ENCODE measurements at places on chromosomes 12 and 14. TPM values are rescaled to one million over a fixed set of nuclear protein-coding genes. Genes with fewer than 3 reads are reported as not detected.

- no peaks in the 10 kb centered on the region for H3K36me3 ChIP-seq
- no peak for DNase-seq
- H3K4me1 ChIP-seq = peaks cover 7% of the 10 kb centered on the region
- no peak overlapping the region for H3K4me3 ChIP-seq
- H3K27ac ChIP-seq = no peak overlapping the region
Observed at GRCh38 chr14:38789805-38790204, 313.2 kb downstream of the SEC23A start.

DNA sequence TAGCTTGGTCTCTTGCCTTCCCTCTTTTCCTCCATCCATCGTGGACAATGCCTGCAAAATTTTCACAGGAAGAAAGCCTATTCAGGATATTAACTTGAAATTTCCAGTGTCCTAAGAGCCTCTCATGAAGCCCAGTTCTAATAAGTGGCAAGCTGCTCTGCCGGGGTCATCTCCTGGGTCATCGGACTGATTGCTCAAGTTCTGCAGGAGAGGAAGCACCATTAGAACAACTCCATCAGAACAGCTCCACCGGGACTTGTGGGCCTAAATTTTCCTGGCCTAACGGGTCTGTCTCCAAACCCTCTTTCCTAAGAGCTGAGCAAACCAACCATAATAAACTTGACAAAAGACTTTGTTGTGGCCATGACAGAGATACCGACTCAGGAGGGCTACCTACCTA lies 13.9 kb downstream of the ERG28 start:
- H3K4me3 ChIP-seq = no peak overlapping the region
- H3K36me3 ChIP-seq = peaks cover 60% of the 10 kb centered on the region
- H3K27ac ChIP-seq = no peak overlapping the region
- no peak for DNase-seq
- peaks cover 17% of the 10 kb centered on the region for H3K4me1 ChIP-seq

DNA sequence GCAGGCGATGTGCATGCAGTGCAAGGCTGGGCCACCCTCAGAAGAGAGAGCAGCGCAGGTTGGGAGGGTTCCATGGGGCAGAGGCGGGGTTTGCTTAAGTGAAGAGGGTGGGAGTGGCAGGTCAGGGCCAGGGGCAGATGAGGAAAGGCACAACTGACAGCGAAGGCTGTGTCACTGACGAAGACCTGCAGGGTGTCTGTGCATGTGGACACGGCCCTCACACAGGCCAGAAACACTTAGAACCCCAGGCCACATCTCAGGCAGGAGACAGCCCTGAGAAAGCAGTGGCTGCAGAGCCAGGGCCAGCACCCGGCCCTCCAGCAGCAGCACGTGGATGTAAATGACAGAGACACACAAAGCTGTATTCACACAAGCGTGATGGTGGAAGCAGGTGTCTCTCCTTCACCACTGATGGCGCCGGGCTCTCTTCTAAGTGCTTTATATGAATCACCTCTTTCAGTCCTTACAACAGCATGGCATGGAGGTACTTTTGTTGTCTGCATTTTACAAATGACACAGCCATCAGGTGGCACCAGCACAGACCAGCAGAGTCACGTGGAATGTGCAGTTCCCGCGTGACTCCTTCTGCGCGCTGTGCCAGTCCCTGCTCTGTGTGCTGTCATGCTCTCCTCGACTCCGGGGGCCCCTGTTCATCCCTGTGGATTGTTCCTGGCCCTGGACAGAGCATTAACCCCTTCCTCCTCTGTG lies 54.6 kb downstream of the TSPAN11 start:
- no peaks in the 10 kb centered on the region for H3K36me3 ChIP-seq
- no peaks in the 10 kb centered on the region for H3K4me1 ChIP-seq
- no peak for DNase-seq
- no peak overlapping the region for H3K4me3 ChIP-seq

SPIC gene
- total RNA-seq = not detected

- no peak for DNase-seq
- H3K4me3 ChIP-seq = no peak overlapping the region
- peaks cover 43% of the 10 kb centered on the region for H3K36me3 ChIP-seq
- no peaks in the 10 kb centered on the region for H3K27me3 ChIP-seq
Observed at GRCh38 chr12:106883426-106883825, 72.3 kb upstream of the TMEM263 start.

- H3K27ac ChIP-seq = no peak overlapping the region
- no peaks in the 10 kb centered on the region for H3K4me1 ChIP-seq
- H3K36me3 ChIP-seq = peaks cover 7% of the 10 kb centered on the region
- H3K4me3 ChIP-seq = no peak overlapping the region
- H3K27me3 ChIP-seq = no peaks in the 10 kb centered on the region
- DNase-seq = no peak
Observed at GRCh38 chr14:104874571-104875411, 9.7 kb downstream of the CEP170B start.

DNA sequence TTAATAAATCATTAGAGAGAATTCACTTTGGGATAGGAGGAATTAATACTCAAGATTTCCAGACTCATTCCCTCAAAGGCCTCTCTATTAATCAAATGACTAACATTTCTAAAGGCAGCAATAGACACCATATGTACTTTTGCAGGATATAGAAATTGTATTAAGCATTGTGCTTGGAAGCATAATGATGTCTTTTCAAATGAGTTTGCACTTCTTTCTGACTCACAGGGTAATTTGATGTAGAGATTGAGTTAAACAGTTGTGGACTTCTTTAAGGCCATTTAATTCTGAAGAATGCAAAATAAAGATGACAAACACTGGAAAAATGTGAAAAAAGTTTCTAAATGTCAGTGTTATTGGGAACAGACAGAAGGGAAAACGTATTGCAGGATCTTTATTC lies 63.4 kb upstream of the CSRP2 start:
- H3K4me1 ChIP-seq = no peaks in the 10 kb centered on the region
- no peaks in the 10 kb centered on the region for H3K36me3 ChIP-seq
- no peak for DNase-seq
- no peak overlapping the region for H3K27ac ChIP-seq

DNA sequence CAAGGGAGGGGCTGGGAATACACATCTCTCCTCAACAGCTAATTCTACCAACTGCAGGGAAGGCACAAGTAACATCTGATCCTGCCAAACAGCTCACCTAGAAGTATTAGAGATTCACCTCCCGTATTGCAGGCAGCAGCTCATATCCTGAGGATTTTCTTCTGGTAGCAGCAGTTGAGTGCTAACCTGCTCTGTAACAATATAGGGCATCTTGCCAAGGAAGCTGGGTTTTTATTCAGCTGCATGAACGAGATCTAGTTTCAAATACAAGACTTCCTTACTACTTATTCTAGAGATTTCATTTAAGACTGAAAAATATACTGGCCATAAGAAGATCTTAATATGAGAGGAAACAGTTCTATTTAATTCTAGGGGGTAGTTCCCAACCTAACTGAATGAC lies 261.4 kb upstream of the USP15 start:
- no peaks in the 10 kb centered on the region for H3K36me3 ChIP-seq
- no peaks in the 10 kb centered on the region for H3K27me3 ChIP-seq
- no peak overlapping the region for H3K27ac ChIP-seq
- no peak for DNase-seq
- no peak overlapping the region for H3K4me3 ChIP-seq

KRT75 gene
- total RNA-seq = not detected

GRCh38 chr14:88868558-88869159 lies 44.2 kb downstream of the TTC8 start:
- H3K4me1 ChIP-seq = no peaks in the 10 kb centered on the region
- DNase-seq = no peak
- H3K4me3 ChIP-seq = no peak overlapping the region
- H3K27me3 ChIP-seq = no peaks in the 10 kb centered on the region
- H3K27ac ChIP-seq = no peak overlapping the region
- peaks cover 31% of the 10 kb centered on the region for H3K36me3 ChIP-seq

- H3K4me3 ChIP-seq = no peak overlapping the region
- H3K4me1 ChIP-seq = no peaks in the 10 kb centered on the region
- no peaks in the 10 kb centered on the region for H3K36me3 ChIP-seq
- no peak for DNase-seq
- no peaks in the 10 kb centered on the region for H3K27me3 ChIP-seq
- no peak overlapping the region for H3K27ac ChIP-seq
Observed at GRCh38 chr12:113204804-113205203, 16.5 kb upstream of the TPCN1 start.

CCDC175 gene
- total RNA-seq = not detected

CSAD gene
- 38.2 TPM for total RNA-seq

GRCh38 chr14:75010472-75011093 lies 7.9 kb downstream of the EIF2B2 start:
- peaks cover 87% of the 10 kb centered on the region for H3K36me3 ChIP-seq
- no peak overlapping the region for H3K27ac ChIP-seq
- H3K4me3 ChIP-seq = no peak overlapping the region

SLCO1B1 gene
- total RNA-seq = 1.5 TPM

NPFF gene
- total RNA-seq = not detected

STON2 gene
- 43.9 TPM for total RNA-seq

DNA sequence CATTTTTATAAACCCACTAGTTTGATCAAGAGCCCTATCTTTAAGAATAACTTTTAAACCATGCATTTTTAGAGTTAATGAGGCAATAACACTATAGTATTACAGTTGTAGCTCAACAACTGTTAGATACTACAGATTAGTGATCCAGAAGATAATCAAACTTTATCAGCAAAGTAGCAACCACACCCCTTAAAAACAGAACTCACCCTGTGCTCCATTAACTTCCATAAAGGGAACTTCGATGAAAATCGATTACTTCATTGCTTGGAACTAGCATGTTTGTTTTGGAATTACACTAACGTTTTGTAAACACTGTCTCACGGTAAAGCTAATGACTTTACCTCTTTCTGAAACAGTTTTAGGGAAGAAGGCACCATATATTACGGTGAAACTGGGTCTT lies 1.4 kb downstream of the SGPP1 start:
- DNase-seq = no peak
- peak overlapping the region; percentile 87 for H3K4me3 ChIP-seq
- no peaks in the 10 kb centered on the region for H3K4me1 ChIP-seq
- H3K27ac ChIP-seq = no peak overlapping the region
- H3K27me3 ChIP-seq = peaks cover 20% of the 10 kb centered on the region
- H3K36me3 ChIP-seq = no peaks in the 10 kb centered on the region

HOXC12 gene
- total RNA-seq = not detected

CCDC85C gene
- 46.6 TPM for total RNA-seq

GRCh38 chr14:69606258-69607184 lies 4.9 kb upstream of the SUSD6 start:
- H3K4me3 ChIP-seq = no peak overlapping the region
- peak overlapping the region; percentile 20 for H3K27ac ChIP-seq
- DNase-seq = peak; percentile 59
- no peaks in the 10 kb centered on the region for H3K36me3 ChIP-seq
- no peaks in the 10 kb centered on the region for H3K4me1 ChIP-seq
- H3K27me3 ChIP-seq = no peaks in the 10 kb centered on the region
